ENCODE measurements at places on chromosomes 5 and 9.

DNA sequence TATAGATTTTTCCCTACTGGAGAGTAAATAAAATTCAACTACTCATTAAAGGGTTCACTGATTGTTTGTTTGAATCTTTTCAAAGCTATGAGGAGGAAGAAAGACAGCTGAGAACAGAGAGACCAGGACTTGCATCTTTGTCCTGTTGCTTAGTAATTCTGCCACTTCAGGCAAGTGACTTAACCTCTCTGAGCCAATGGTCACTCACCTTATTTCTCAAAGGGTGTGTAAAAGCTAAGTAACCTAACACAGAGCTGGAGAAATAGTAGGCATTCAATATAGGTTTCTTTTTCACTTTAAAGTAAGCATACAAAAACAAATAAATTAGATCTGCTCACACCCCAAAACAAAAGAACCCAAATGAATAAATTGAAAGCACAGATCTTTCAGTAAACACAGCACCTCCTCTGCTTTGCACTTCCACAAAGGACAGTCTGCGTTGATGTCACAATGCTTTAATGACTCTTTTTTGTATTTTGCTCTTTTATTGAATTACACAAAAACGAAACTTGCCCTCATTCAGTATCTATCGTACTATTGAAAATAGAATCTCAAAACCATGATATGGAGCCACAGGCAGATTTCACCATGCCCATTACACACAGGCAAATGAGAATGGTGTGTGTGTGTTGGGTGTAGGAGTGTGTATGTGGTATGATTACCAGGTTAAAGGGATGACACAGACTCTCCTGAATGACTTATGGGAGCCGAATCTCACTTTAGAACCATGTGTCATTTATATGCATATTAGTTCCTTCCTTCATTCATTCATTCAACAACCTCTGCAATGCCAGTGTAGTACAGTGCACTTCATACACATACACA is 166.0 kb downstream of the EBF1 start:
- no peak for DNase-seq

DNA sequence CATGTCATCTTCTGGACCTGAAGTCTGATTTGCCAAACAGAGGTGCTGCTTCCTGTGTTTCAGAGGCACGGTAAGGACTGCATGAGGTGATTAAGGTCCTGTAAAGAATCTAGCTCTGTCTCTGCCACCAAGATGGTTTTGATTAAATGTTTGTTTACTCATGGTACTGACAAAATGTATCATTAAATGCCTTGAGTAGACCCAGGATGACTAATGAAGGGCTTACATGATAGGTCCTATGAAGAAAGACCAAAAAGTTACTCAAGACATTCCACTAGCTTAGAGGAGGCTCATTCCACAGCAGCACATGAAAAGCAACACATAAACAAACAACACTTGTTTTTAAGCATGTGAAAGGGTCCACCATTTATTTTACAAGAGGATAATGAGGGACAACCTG is 100.9 kb downstream of the BOD1 start:
- no peak for DNase-seq

DNA sequence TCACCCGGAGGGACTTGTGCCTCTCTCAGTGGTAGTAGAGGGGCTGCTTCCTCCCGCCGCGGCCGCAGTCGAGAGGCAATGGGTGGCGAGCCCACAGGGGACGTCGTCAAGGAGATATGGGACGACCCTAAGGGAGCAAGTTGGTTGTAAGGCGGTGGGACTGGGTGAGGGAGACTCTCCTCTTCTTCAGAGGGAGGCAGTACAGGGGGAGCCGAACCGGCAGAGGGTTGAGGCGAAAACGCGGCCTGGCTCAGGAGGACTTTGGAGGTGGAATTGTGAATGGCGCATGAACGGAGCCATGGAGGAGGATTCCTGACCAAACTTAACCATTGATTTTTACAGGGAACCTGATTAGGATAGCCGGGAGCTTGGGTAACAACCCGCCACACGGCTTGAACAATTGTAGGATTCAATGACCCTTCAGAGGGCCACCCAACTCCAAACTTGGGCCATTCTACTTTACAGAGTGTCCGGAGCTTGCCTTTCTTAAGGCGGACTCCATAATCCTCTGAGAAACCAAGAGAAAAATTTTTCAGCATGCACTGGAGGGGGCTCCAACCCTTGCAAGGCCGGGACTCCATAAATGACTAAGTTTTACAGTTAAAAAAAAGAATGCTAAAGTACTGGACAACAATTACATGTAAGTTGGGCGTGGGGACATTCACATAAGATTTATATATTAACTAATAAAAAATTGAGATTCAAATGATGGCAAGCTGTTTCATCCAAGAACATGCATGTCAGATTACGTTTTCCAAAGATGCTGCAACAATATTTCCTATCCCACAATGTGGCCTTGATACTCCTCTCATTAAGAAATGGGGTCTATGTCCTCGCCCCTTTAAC is 19.4 kb upstream of the RHOBTB3 start:
- DNase-seq = no peak

DNA sequence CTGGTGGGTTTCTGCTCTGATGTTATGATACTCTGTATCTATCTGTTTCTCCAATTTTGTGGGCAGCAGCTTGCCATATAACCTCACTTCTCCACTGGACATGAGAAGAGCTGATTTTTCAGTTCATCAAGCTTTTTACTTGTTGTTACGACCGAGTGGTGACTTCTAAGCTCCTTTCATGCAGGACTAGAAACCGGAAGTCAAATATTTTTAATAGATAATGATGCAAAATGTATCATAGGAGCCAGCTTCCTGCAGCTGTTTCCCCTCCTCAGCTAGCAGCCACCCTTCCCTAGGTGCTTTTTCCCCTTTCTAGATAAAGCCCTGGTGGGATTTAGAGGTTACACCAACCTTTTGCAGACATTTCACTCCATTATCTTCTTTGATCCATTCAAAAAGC is 17.0 kb upstream of the ADAM19 start:
- no peak for DNase-seq

DNA sequence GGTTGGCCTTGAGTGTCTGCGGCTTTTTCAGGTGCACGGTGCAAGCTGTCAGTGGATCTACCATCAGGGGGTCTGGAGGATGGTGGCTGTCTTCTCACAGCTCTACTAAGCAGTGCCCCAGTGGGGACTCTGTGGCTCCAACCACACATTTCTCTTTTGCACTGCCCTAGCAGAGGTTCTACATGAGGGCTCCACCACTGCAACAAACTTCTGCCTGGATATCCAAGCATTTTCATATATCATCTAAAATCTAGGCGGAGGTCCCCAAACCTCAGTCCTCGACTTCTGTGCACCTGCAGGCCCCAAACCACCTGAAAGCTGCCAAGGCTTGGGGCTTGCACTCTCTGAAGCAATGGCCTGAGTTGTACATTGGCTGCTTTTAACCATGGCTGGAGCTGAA is 601.5 kb downstream of the MTRR start:
- no peak for DNase-seq

DNA sequence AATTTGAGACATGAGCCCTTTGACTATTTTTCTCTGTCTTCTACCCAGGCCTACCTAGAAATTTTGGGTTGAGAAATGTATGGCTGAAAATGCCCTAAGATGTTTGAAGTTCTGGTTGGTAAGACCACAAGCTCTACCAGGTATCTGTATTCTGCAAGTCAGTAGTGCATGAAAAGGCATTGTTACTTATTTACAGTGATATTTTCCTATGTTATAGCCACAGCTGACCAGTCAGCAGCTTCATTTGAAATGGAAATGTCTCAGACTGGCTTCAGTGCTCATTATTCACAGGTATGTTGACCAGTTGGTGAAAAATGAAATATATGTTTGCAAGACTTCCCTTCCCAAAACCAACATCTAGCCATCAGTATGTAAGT is 91.9 kb upstream of the ITGA2 start:
- DNase-seq = no peak

DNA sequence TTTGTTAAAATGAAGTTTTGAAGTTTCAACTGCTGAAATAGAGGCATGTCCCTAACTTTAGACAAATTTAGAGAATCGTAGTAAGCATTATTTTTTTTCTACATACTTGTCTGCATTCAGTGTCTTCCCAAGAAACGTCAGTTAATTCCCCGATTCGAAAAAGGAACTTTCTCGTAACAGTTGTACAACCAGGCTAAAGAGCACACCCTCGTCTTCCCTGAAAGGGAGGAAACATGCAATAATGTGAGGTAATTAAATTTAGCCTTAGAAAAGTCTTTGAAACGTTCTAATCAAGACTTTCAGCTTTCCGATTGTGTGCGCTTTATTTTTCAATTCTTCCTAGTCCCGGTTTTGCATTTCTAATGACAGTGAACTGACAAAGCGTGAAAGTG is 374 bp upstream of the SLC1A3 start:
- no peak for DNase-seq

DNA sequence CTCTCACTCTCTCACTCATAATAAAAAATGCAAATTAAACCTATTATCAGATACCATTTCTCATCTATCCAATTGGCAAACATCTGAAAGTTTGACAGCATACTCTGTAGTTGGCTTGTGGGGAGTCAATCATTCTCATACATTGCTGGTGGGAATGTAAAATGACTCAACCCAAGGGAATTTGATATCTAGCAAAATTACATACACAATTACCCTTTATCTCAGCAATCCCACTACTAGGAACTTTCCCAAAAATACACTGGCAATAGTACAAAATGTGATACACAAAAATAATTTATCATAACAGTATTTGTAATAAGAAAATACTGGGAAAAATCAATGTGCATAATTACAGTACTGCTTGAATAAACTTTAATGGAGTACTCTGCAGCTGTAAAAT is 731.3 kb downstream of the DTWD2 start:
- no peak for DNase-seq

GRCh38 chr9:136710543-136710942 is 1.8 kb upstream of the DIPK1B start:
- no peak for DNase-seq

DNA sequence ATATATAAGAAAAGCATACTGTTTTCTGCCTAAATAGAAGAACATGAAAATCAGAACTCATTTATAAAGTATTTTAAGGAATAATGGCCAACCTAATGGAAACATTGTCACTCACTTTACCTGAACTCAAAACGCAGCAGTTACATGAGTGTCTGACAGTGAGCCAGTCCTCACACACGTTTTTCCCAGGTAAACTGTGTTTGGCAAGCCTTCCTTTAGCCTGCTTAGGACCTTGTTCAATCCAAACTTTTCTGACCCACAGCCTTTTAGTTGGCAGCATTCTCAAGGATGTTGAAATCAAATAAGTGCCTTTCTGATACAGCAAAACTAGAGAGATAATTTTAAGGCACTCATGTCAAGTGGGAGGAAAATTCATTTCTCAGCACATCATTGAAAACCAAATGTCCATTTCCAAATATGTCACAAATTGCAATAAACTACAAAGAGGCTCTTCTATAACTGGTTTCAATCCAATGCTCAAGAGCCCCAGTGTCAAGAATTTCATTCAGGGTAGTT is 83.5 kb upstream of the SPDL1 start:
- no peak for DNase-seq

DNA sequence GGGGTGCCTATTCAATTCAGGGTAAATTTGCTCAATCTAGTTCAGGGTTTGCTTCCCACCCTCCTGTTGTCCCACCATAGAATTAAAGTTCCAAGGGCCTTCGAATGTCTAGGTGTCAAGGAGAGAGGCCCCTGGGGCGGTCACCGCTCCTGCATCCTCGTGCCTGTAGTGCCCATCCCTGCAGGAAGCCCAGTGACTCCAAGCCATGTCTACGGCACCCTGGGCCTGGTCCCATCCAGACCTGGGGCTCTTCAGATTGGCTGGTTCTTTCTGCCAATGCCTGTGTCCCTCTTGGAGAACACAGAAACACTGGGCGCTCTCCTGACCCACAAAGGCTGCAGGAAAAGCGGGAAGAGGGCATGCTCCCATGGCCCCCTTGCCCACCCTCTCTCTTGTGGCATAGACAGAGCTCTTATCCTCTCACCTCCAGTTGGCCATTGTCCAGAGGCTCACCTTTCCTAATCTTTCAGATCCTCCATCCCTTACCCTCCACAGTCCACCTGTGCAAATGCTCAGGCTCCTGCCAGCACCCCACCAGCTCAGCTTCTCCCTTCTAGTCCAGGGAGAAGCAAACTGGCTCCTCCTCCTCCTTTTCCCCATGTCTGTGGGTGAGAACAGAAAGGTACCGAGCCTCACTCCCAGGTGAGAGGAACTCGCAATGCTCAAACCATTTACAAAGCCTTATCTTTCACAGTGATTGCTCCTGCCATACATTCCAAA is 253.0 kb upstream of the IRX2 start:
- no peak for DNase-seq

GRCh38 chr9:16417161-16417560 is 453.3 kb downstream of the BNC2 start:
- no peak for DNase-seq

DNA sequence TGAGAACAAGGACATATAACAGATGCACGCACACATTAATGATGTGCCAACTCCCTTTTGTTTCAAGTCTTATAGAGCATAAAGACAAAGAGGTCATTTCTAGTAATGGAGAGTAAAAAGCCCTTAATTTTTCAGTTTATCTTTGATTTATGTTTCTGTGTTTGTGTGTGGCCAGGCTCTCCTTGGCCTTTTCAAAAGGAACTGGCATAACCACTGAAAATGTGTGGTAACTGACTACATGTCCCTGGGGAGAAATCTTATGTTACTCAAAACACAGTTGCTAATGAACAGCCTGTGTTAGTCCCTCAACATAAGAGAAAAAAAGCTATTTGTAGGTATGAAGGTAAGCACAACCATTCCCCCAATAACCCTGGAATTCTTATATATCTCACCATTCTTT is 47.6 kb upstream of the SHOC1 start:
- no peak for DNase-seq

DNA sequence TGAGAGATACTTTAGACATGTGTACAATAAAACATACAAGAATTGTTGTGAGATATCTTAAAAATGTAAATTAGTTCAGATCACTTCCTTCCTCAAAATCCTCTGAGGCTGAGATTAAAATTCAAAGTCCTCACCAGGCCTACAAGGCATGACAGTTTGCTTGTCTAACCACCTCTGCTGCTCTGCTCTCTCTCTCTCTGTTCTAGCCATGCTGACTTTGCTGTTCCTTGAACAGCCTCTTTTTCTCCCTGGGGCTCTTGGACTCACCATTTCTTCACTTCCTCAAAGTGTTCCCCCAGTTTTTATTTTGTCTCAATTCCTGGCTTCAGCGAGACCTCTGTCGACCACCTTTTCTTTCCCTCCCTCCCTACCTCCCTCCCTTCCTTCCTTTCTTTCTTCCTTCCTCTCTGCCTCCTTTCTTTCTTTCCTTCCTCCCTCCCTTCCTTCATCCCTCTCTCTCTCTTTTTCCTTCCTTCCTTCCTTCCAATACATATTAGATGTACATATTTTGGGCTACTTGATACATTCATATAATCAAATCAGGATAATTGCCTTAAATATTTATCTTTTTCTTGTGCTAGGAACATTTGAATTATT is 27.0 kb downstream of the CATSPER3 start:
- DNase-seq = no peak

DNA sequence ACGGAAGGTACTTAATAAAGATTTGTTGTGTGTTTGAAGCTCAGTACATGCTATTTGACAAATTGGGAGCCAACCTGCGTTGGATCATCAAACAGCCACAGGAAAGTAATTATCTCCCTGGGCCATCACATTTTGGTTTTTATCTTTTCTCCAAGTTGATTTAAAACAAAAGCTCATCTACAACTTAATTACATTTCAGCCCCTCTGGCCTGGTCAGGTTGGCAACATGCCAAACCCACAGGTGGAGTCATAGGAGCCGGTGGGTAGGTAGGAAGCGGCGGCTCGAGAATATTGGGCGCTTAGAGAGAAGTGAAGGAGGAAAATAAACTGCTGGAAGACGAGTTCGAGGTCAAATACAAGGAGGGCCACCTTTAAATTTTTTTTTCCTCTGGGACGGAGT is 64.9 kb upstream of the FANCC start:
- no peak for DNase-seq
